ENCODE measurements at places on chromosomes 4 and X. TPM values are rescaled to one million over a fixed set of nuclear protein-coding genes. Genes with fewer than 3 reads are reported as not detected.

Gene NXF2B
- total RNA-seq, result not detected

Gene TMEM47
- 43.2 TPM for total RNA-seq

Gene NDNF
- 0.55 TPM for total RNA-seq

Gene LNX1
- 0.11 TPM for total RNA-seq

Gene MAGEB10
- not detected for total RNA-seq

Gene FMR1NB
- total RNA-seq, result not detected

Gene SH3D19
- total RNA-seq, result 18.4 TPM

Gene CYLC1
- total RNA-seq, result not detected

Gene RPS6KA6
- total RNA-seq, result 14.6 TPM

Gene TCEAL6
- total RNA-seq, result not detected

Gene PLXNB3
- 5.5 TPM for total RNA-seq

Gene GPC4
- 2.2 TPM for total RNA-seq

Gene RAB9B
- total RNA-seq, result 3.2 TPM
